Gastroesophageal sphincter (tissue), 4 donors: ENCODE measurements at places on chromosomes 3 and 15.

- ATAC-seq: no peak
These were observed 200.9 kb upstream of the ZPLD1 start for GRCh38 chr3:102233881-102234280.

DNA sequence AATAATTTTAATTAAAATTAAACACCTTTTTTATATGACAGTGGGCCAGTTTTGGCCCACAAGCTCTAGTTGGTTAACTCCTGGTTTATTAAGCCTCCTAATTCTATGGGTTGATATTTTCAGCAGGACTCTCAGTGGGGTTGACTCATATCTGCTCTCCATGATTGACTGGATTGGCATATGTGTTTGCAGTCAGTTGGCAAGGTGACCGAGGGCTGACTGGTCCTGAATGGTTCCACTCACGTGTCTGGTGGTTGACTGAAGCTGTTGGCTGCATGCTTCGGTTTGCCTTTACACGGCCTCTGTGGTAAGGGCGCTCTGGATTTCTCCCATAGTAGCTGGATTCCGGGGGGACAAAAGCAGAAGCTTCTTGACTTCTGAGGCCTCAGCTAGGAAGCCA lies 65.3 kb upstream of the ZNF280D start:
- ATAC-seq: no peak

- no peak for ATAC-seq
These were observed 744 bp upstream of the CCDC32 start for GRCh38 chr15:40565333-40566238.

- ATAC-seq: no peak
These were observed 39.8 kb upstream of the NR2F2 start for GRCh38 chr15:96290679-96291078.

DNA sequence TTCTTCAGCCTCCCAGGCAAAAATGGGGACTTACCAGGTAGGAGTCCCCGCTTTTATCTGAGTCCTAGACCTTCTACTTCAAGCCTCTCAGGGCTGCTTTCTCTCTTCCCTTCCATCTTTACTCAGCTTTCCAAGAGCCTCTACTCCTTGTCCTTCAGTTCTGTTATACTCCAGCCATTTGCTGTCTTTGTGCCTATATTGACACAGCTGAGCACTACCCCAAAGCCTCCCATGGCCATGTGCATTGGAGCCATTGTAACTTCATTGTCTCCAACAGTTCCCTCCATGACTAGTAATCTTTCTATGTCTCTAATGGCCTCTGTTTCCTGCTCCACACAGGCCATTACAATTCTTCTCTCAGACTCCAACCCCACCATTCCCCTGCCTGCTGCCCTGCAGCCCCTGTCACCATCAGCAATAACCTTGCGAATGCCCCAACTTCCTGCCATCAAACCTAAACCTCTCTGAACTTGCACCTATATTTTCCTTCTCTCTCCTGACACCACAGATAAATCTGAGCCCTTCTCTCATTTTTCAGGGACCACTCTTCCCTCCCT lies 77.9 kb upstream of the ADPGK start:
- ATAC-seq: no peak

- no peak for ATAC-seq
These were observed 263.0 kb downstream of the TLE3 start for GRCh38 chr15:69834761-69835160.
